ENCODE measurements at places on chromosomes 7 and 10. TPM values are rescaled to one million over a fixed set of nuclear protein-coding genes. Genes with fewer than 3 reads are reported as not detected.

DNA sequence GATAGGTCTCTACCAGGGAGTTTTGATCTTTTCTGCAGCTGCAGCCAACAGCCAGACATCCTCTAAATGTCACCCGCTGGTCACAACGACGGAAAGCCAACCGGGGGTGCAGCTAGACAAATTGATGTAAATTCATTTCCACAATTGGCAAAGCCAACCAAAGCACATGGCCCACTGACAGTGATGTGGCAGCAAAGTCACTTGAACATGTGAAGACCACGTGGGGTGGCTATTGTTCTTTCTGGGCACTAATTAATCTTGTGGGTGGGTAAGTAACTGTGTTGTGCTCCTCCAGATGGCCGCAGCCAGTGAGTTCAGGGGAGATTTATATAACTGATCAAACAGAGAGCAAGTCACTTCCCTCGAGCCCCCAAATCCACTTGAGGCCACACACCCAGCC is 354.1 kb downstream of the ANKRD30A start:
- no peak for DNase-seq

DNA sequence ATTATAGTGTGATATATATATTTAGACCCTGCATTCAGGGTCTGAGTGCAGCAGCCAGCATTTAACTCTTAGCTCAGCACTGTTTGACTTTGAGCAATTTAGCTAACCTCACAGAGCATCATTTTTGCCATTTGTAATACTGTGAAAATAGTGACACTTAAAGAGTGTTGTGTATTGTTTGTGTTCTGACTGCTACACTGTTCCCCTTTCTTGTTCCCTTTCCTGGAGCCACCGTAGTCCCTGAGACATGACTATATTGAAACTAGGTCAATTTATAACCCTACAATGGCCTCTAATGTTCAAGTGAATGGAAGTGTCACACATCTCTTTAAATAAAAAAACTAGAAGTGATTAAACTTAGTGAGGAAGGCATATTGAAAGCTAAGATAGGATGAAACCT is 20.3 kb upstream of the CD36 start:
- DNase-seq, result no peak

DNA sequence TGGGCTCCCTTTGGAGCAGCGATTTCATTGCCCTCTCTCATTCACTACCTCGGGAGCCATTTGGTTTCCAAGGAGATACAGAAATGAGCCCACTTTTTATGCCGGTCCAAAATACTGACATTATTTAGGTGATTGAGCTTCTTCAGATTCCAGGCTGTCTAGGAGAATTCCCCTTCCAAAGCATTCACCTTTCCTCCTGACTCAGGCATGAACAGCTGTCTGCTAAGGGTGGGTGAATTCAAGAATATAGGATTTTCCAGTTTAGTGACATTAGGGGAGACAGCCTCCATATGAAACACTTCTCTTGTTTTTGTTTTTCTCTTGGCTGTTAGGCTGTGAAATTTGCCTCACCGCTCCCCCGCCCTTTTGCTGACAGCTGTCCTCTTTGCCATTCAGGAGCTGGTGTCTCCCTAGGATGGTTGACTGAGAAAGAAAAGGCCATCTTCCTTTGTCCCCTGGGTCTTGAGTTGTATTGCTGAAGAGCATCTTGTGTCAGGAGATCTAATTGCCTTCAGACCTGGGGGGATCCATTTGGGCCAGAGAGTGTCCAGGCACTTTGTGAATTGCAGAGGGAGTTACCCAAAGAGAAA is 56.7 kb downstream of the LRRC4 start:
- DNase-seq, result no peak

- DNase-seq, result peak; percentile 38
Observed at GRCh38 chr10:128062881-128063563, 63.2 kb downstream of the MKI67 start.

- DNase-seq, result no peak
Observed at GRCh38 chr7:30323006-30323355, 38.6 kb downstream of the ZNRF2 start.

- no peak for DNase-seq
Observed at GRCh38 chr7:129686063-129686462, 74.5 kb downstream of the NRF1 start.

- no peak for DNase-seq
Observed at GRCh38 chr7:131124001-131124629, 203.6 kb upstream of the MKLN1 start.

DNA sequence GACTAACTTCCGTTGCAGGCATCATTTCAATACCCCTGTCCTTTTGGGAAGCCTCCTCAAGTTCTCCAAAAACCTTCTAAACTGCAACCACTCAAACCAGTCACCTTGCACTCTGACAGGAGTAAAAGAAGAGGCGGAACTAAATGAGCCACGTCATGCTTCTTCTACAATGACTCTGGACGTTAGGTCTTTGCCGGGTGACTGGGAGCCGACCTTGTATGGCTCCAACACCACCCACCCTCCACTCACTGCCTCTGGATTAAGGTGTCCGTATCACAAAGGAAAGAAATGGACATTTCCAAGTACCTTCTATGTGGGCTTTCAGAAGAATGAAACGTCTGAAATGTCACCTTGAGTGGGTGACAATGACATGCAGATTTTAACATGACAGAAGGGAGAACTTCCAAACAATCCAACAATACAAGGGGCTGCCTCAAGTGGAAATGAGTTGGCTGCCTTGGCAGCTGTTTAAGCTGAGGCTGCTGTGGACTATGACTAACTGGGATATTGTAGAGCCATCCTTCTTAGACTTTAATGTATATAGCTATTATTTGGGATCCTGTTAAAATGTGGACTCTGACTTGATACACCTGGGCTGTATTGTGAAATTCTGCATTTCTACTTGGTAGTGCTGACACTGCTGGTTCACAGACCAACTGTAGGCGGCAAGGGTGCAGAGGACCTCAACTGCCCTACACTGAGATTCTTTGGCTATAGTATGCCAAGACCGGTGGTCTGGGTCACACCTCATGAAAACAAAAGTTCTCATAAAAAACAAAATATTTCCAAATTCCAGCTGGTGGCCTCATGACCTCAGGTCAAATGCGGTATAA is 33.8 kb upstream of the PDLIM1 start:
- DNase-seq, result no peak

The C7orf25 gene
- 5.5 TPM for total RNA-seq

DNA sequence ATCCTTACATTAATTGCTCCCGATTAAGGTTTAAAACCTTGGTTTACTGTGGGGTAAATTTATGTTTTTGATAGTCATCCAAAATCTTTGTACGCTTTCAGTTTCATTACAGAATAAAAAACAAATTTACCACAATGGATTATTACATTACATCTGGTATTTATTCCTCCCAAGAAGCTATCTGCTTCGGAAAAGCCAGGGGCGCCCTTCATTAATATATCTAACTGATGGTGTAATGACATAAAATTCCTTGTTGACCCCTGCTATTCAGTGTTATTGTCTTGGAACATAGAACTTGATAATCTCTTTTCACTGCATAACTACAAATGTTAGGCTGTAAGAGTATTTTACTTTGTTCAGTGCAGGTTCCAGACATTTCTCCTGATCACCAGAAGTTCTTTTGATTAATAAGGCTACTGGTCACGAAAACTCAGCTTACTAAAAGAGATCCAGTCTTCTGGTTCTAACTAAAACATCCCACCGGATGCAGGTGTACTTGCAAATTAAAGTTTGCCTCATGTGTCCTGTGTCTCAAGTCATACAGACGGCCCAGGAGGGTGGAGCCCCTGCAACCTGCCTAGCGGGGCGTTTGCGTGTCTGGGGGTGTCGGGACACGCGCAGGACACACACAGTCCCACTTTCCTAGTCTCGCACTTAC is 581 bp upstream of the GLCCI1 start:
- DNase-seq, result no peak

DNA sequence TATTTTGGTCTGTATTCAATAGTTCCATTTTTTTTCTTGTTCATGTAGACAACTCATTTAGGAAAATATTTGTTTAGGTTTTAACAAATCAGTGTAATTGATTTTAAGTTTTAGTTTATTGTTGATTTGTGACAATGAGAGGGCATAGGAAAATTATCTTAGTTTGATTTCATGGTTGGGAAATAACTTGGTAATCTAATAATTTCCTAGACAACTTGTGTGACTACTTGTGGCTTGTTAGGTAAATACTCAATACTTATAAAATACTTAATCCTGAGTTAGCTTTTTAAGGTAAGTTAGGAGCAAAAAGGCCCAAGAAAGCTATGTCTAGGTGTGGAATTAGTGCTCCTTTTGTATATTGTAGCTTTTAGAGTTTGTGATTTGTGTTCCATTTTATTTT is 65.4 kb downstream of the ZNRF2 start:
- no peak for DNase-seq

DNA sequence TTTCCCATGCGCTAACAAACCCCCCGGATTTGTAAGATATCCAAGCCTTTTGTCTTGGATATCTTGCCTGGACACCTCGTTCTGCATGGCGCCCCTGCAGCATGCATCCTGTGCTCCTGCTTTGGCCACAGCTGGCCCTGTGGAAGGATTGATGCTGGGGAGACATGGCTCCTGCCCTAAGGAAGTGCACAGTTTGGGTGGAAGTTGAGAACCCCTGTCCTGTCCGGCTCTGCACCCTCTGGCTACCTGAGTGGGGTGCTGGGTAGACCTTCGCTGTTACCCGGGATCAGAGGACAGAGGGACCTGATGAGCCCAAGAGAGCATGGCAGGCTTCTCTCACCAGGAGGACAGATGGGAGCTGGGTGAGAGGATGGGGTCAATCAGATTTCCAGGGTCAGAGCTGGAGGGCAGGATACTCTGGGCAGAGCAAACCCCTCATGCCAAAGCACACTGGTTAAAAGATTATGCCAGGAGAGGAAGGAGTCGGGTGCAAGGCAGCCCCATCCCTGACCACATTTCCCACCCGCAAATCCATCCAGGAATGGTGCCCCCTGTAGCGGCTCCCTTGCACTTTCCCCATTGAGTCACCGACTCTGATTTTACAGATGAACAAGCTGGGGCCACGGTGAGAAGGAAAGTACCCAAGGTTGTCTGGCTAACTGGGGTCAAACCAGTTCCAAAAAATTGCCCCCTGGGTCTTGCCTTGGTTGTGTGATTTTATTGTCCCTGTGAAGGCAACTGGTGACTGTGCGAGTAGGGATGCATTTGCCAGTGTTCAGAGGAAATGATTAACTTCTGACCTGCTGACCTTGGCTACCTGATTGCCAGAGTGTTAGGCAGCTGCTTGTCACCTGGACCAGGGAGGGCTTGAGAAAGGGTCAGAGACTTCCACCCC is 290.1 kb upstream of the ZMIZ1 start:
- no peak for DNase-seq

GRCh38 chr7:43398831-43399230 is 184.1 kb upstream of the STK17A start:
- DNase-seq, result no peak

DNA sequence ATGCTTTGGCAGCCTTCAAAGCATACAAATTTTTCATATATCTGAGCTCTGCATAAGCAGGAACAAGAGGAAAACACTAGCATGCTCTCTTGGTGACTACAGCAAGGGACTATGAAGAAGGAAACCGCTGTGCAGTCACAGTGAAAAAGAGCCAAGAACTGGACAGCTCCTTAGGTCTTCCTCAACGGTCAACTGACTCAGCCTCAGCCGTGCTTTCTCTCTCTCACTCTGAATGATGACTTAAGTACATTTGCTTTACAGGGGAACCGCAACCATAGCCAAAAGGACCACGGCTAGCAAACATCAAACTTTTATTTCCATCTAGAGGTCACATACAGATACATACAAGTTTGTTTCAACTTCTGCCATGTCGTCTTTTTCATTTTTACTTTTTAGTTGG is 69.9 kb downstream of the HYCC1 start:
- peak; percentile 40 for DNase-seq

GRCh38 chr10:101783736-101784118 is 481 bp upstream of the NPM3 start:
- DNase-seq, result no peak

DNA sequence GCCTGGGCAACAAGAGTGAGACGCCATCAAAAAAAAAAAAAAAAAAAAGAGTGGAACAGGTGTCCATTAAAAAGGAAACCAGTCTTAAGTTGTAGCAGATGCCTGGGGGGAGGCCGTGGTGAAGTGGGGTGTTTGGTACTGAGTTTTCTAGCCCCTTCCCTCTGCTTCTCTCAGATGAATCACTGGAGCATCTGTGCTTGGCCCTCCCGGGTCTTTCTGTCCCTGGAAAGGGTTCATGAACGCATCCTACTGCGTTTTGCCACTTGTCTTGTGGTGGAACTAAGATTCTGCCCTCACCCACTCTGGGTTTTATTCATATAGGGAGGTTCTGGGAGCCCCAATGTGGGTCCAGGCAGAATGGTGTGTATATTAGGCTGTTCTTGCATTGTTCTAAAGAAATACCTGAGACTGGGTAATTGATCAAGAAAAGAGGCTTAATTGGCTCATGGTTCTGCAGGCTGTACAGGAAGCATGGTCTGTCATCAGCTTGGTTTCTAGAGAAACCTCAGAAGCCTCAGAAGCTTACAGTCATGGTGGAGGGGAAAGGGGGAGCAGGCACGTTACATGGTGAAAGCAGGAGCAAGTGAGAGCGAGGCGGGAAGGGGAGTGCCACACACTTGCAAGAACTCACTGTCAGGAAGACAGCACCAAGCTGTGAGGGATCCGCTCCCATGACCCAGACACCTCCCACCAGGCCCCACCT is 63.5 kb downstream of the CAMK1D start:
- DNase-seq, result no peak

GRCh38 chr10:125266966-125267365 is 106.6 kb upstream of the CTBP2 start:
- DNase-seq, result no peak
